ENCODE measurements at places on chromosomes 6 and 20.

DNA sequence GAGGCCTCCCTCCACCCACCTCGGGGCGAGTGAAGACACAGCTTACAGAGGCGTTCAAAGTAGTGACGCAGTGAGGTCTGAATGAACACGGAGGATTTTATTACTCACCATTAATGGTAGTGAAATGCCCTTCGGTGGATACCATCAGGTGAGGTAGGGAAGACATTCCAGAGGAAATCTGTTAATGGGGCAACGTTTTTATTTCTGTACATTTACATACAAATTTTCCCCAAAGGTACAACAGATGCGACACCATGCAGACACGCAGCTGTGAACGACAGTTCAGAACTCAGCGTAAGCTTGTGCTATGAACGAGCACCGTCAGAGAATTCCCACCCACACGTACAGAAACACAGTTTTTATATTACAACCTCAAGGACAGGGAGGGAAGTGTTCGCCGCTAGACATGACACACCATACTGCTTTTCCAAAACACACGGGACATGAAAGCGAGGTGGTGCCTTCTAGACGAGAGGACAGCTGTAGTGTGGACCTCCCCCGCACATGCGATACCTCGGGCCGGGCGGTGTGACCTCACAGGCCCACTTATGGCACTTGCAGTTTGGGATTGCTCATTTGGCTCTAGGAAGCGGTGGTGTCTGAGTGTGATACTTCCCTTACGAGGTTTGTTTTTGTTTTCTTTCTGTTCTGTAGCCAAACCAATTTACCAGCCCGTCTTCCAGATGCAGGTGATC is 10.7 kb downstream of the PSMG4 start:
- DNase-seq, result no peak

GRCh38 chr6:43916924-43917877 is 147.2 kb downstream of the VEGFA start:
- DNase-seq, result no peak

- DNase-seq, result no peak
Observed at GRCh38 chr20:57996936-57997890, 231.2 kb downstream of the ANKRD60 start.

DNA sequence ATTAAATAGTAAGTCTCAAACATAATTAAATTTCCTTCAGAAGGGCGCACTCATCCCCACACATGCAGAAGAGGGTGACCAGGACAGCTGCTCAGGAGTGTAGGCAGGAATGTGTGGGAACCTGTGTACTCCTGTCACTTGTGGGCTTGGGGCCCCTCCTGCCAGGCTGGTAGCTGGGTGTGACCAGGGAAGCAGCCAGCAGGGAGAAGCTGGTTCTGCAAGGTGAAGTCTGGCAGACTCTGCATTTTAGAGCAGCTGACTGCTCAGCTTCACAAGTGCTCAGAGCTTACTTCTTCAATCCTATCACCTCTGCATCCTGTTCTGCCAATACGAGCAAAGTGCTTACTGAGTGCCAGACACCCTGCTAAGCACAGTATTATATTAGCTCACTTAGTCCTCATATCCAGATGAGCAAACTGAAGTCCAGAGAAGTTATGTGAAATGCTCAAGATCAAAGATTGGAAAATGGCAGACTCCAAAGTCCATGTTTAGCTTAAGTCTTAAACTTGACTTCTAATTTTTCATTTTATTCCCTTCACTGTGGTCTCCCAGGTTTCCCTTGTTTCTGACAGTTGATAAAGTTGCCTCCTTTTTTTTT is 27.9 kb downstream of the ELMO2 start:
- no peak for DNase-seq

DNA sequence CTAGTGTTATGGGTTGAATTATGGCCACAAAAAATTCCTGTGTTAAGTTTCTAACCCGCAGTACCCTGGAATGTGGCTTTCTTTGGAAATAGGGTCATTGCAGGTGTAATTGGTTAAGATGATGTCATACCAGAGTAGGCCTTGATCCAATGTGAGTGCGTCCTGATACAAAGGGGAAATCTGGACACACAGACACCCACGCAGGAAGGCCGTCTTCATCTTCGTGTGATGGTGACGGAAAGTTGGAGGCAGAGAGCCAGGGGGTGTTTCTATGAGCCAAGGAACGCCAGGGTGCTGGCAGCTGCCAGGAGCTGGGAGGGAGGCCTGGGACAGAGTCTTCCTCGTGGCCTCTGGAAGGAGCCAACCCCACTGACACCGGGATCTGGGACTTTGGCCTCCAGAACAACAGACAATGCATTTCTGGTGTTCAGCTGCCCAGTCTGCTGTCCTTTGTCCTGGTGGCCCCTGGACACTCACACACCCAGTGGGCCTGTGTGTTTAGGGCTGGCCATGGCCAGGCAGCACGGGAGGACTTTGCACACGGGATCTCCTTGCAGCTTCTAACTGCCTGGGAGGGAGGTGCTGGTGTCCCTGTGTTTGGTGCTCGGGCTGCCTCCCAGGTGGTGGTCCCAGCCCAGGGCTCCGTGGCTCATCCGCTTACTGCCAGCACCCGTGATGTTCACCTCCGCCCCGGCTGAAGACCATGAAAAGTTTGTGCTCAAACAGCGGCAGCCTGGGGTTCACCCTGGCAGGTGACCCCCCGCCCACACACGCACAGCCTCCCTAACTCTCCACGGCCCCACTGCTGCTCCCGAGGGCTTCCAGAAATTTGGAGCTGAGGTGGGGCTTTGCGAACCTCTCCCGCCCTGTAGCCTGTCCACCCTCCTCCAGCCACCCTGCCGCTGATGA is 53.4 kb upstream of the GATA5 start:
- no peak for DNase-seq

- no peak for DNase-seq
Observed at GRCh38 chr6:6039946-6040509, 33.3 kb upstream of the NRN1 start.

DNA sequence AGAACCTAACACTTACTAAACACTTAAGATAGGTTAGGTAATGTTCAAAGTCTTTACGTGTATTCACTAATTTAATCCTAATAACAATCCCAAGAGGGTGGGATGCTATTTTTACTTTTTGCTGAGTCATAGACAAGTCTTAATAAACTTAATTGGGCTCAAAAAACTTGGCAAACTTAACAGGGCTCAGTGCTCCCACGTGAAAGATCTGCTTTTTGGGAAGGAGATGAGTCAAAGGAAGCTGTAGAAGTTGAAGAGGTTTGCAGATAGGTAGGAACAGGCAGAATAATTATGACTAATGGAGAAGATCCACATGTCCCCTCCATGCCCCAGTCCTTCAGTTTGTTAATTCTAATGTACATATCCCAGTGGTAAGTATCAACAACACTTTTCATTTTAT is 44.5 kb upstream of the STMND1 start:
- DNase-seq, result no peak

DNA sequence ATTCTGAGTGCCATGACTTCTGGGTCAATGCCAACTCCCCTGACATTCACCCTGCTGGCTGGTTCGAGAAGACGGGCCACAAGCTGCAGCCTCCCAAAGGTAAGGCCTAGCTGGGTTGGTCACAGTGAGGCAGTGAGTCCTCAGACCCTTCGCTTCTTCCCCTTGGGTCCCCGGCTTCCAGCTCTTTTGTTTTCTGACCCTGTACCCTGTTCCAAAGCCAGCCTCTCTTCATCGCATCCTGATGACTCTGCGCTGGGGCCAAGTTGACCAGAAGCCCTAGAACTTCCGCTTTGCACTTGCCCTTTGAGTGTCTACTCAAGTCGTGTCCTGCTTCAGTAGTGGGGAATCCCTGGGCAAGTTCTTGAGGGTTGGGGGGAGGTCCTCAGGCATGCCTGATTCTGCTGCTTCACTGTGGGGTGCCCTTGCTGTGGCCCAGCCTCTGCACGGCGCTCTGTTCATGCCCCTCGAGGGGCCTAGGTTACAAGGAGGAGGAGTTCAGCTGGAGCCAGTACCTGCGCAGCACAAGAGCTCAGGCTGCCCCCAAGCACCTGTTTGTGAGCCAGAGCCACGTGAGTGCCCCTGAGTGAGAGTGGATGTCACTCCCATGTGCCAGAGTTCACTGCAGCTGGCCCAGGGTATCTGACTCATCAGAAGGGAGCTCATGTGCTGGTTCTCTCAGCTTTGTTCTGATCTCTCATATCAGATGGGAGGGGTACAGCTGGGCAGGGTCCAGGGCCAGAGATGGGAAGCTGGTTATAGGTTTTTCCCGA is 23.0 kb downstream of the L3MBTL1 start:
- no peak for DNase-seq
